ENCODE measurements at places on chromosomes 5 and 9.

DNA sequence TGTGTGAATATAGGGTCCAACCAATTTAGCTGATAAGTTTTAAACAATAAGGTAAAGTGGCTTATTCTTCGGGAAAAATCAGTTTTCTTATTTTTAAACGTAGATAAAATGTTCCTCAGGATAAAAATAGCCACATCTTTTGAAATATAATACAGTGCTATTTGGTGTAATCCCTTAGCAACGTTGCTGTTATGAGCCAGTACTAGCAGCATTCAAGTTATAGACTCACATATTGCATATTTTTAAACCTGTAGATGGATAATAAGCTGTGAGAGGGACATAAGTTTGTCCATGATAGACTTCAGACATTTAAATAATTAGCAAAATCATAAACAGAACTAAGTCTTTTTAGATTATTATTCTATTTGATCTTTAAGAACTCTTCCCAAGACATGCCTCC lies 6.3 kb downstream of the PDE4D start:
- no peak for DNase-seq

GRCh38 chr9:84703793-84704192 lies 34.3 kb downstream of the NTRK2 start:
- DNase-seq: no peak

DNA sequence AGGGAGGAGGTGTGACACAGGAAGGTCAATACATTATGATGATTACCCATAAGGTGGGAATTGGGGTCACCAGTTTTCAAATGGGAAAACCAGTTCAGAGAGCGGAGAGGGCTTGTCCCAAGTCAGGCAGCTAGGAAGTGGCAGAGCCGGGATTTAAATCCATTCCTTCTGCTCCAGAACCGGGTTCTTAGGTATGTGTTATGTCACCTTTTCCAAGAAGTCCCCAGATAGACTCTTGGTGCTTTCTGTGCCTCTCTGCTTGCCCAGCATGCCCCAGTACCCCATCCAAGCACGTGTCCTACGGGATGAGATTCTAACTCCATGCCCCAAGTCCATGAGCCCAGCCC lies 69.9 kb downstream of the LMX1B start:
- no peak for DNase-seq

GRCh38 chr5:110865400-110866094 lies 126.7 kb downstream of the SLC25A46 start:
- DNase-seq: no peak

GRCh38 chr9:74838351-74838750 lies 49.4 kb downstream of the TRPM6 start:
- no peak for DNase-seq

DNA sequence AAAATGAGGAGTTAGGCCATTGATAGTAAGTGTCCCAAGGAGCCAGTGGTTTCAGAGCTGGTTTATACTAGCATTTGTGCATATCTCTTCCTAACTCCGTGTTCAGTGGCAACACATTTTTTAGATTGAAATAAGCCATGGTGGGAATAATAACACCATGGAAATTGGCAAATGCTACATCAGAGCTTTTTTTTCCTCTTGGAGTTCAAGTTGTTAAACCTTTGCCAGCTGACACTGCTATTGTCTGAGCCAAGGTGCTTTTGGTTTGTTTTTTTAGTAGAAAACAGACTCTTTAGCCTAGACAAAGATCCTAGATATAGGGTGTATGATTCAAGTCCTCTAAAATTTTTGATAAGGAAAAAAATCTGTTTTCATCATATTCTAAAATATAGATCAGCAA lies 2.8 kb downstream of the ACO1 start:
- DNase-seq: no peak

DNA sequence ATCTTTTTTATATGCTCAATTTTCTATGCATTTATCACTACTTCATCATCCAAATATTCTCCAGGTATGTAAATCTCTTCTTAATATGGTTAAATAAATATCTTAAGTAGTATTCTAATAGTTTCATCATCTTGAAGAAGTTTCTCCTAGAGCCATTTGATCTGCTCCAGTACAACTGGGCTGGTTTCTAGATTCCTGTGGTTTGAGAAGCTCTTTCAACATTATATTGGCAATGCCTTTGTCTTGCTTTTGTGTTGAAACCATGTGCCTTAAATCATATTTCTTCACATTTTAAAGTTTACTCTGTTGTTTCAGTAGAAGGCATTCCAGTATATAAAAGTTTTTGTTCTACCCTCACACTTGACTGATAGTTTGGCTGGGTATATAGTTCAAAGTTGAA lies 27.6 kb downstream of the MBLAC2 start:
- DNase-seq: no peak

DNA sequence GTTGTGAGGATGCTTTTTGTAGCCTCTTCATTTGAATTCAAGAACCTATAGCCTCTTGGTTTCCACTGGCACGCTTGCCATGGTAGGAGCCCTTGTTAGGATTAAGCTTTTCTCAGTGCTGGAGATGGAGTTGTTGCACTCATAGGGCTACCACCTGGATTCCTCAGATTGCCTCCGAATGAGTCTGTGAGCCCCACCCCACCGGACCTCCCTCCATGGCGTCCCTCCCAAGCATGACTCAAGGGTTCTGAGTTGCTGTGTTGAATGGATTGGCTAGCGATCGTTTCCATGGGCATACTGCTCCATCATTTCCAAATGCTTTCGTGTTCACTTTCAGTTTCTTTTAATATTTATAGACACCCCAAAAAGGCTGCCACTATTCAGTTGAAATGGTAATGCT lies 69.9 kb downstream of the DAPK1 start:
- no peak for DNase-seq

GRCh38 chr5:151077967-151078366 lies 2.9 kb downstream of the TNIP1 start:
- no peak for DNase-seq

DNA sequence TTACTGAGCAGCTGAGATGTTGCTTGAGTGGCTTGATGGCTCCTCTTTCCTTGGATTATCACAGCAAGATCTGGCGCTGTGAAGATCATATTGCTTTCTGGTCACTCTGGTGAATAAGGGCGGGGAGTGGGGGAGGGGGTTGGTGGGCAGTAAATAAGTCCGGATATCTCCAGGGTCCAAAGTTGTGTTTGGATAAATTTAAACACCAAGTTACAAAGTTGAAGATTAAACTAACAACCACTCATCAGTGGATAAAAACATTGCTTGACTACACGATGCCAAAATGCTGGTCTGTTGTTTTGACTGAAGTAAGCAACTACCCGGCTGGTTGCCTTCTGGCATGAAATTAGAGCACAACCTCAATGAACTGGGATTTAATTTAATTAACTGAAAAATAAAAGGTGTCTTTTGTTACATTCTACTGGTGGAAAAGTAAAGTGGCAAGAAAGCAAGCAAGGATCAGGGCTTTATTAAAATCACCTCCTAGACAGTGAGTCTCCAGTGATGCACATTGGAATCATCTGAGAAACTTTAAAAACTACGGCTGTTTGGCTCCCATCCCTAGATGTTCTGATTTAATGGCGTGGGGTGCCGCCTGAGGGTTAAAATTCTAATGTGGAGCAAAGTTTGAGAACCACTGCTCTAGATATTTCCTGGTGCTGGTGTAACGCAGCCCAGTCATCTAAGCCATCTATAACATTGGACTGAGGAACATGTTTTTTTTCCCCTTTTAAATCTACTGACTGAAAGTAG lies 86.7 kb upstream of the AGXT2 start:
- no peak for DNase-seq

GRCh38 chr9:135067096-135067710 lies 20.3 kb upstream of the OLFM1 start:
- DNase-seq: no peak

GRCh38 chr5:80324912-80325311 lies 5.1 kb downstream of the SPZ1 start:
- no peak for DNase-seq

GRCh38 chr5:116135344-116135743 lies 50.5 kb downstream of the COMMD10 start:
- peak; percentile 19 for DNase-seq

DNA sequence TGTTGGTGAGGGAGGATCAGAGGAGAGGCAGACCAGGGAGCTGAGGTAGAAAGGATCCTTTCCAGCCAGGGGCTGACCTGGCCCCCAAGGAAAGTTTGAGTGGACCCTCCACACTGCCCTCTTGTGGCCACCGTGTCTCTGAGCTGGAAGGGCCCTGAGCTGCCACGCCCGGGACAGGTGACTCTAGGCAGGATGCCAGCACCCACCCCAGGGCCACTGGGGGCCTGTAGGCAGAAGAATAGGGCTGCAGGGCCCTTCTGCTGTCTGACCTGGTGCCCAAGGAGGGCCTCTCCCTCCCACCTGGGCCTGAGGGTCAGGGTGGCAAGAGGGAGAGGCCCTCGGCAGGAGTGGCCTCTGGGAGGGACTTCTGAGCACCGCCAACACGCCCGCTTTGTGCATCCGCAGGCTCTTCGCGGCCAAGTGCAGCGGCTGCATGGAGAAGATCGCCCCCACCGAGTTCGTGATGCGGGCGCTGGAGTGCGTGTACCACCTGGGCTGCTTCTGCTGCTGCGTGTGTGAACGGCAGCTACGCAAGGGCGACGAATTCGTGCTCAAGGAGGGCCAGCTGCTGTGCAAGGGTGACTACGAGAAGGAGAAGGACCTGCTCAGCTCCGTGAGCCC lies 76.8 kb downstream of the LMX1B start:
- DNase-seq: no peak

Data from central memory CD4-positive, alpha-beta T cell (primary cell).